ENCODE measurements at places on chromosomes 16 and 17.

- DNase-seq: peak; percentile 33
Observed at GRCh38 chr17:60421273-60422161, 772 bp upstream of the CHCT1 start.

DNA sequence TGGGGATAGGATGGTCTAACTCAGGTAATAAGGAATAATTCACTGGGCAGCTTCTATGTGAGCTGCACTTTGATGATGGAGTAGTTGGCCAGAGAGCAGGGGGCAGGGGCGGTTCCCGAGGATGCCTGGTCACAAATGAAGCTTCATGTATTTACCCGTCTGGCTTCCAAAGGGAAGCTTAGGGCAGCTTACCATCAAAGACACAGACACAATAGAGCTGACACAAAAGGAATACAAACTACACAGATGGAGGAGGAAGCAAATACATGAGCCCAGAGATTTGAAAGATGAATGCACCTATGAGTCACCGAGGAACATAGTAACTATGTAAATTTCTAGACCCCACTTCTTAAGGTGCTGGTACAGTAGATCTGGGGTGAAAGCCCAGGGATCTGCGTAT, 8.7 kb upstream of the EMP2 start:
- DNase-seq: no peak

GRCh38 chr17:67500677-67501300, 123.7 kb downstream of the PITPNC1 start:
- no peak for DNase-seq

DNA sequence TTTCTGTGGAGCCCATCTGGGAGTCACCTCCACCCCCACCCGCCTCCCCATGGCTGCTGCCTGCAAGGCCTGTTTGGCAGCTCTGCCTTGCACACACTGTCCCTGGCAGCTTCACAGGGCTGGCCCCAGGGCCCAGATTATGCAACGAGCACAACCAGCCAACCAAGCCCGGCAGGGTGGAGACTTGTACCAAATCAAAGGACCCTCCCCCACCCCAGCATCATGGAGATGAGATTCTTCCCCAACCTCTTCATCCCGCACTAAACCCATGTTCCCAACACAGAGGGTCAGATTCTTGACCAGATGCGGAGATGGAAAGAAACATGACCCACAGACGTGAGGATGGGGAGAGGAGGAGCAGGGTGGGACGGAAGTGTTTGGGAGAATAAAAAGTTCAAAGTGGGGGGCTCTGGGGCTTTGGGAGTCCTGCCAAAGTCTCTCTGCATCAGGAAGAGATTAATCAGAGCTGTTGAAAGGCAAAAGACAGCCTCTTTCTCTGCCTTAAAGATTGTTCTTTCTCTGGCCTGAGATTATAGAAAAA, 3.8 kb downstream of the SMARCD2 start:
- peak; percentile 45 for DNase-seq

DNA sequence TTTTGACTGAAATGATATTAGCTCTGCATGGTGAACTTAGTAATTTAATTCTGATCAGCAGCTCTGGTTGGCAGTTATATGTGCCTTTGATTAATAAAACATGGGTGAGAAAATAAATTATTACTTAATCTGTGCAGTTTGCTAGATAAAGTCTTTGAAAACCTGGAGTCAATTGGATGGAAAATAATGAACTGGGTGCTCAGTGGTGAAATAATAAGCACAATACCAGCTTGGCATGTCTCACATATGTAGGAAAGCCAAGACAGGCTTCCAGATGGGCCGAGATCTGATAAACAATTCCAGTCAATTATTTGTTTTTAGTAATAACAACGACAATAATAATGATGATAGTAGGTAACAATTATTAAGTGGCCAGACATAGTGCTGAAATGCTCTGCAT, 326.7 kb downstream of the CDH13 start:
- DNase-seq: no peak

GRCh38 chr17:41528959-41529353, 848 bp upstream of the KRT19 start:
- no peak for DNase-seq

DNA sequence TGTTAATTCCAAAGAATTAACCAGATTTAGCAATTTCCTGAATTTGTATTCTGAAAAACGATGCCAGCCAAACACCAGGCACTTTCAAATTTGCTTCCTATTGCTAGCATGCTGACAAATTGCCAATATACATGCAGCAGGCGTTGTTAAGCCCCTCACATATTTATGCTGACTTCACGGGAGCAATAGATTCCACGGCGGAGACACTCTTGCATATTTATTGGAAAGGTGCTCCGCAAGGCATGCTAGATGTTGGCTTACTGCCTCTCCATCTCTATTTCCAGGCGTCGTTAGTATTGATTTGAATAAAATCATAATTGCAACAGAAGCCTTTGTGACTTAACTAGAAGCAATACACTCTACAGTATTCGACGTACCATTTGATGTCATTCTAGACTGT, 211.0 kb upstream of the IRX5 start:
- no peak for DNase-seq
